Brain (organoid and tissue), 16 donors: ENCODE measurements at places on chromosomes 5 and 9.

GRCh38 chr5:63049935-63050334 is 471.3 kb downstream of the LRRC70 start:
- DNase-seq = no peak

DNA sequence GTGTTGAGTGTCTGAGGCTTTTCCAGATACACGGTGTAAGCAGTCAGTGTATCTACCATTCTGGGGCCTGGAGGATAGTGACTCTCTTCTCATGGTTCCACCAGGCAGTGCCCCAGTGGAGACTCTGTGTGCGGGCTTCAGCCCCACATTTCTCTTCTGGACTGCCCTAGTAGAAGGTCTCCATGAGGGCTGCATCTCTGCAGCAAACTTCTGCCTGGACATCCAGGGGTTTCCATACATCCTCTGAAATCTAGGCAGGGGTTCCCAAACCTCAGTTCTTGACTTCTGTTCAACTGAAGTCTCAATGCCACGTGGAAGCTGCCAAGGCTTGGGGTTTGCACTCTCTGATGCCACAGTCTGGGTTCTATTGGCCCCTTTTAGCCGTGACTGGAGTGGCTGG is 256.6 kb upstream of the ITGA1 start:
- no peak for DNase-seq

GRCh38 chr9:28365728-28366127 is 792.4 kb upstream of the C9orf72 start:
- DNase-seq = no peak

- DNase-seq = no peak
These were observed 74.7 kb downstream of the ARHGAP26 start for GRCh38 chr5:142844866-142845265.

DNA sequence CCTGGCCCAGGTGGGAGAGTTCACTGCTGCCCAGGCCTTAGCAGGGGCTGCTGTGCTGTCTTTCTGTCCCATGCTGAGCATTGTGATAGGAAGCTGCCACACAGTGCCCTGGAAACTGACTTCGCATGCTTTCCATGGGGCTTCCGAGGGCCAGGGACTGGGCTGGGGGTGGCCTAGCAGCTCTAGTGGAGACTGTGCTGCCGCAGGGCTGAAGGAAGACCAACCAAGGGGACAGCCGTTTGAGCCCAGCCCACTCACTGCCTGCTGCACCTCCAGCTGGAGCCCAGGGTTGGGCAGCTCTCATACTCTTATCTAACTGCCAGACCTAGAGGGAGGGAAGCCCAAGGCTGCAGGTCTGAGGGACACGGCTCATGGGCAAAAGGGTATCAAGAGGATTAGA is 79.2 kb downstream of the RGS3 start:
- no peak for DNase-seq

- DNase-seq = peak; percentile 88
These were observed 765.3 kb upstream of the GRAMD2B start for GRCh38 chr5:125657936-125658335.

DNA sequence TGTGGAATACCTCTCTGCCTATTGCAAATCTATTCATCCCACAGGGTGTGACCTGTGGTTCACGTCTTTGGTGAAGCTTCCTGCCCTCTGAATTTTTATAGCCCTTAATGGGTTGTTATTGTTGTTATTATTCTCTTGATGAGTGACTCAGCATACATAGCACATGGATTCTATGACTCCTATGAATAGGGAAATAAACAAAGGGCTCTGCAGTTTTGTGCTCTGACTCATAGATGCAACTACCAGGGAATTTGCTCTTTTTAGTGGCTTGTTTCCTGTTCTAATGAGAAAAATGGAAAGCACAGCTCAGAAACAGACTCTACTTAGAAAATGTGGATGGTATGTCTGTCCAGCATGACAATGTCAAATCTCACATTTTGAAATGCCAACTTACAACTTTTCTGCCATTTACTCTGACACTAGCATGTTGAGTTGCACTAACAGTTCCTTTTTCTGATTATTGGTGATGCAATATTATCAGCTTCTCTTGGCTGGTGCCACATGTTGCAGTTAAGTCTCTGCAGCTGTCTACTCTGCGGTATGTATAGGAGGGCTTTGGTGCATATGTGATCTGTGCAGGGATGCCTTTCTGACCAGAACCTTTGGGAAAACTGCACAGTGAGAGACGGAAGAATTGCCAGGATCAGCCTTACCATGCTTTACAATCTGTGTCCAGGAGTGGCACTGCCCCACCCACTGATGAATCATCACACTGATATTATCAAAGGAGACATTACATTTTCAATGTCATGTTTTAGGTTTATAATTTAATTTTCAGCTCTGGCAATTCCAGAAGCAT is 996.4 kb upstream of the WWC1 start:
- no peak for DNase-seq

DNA sequence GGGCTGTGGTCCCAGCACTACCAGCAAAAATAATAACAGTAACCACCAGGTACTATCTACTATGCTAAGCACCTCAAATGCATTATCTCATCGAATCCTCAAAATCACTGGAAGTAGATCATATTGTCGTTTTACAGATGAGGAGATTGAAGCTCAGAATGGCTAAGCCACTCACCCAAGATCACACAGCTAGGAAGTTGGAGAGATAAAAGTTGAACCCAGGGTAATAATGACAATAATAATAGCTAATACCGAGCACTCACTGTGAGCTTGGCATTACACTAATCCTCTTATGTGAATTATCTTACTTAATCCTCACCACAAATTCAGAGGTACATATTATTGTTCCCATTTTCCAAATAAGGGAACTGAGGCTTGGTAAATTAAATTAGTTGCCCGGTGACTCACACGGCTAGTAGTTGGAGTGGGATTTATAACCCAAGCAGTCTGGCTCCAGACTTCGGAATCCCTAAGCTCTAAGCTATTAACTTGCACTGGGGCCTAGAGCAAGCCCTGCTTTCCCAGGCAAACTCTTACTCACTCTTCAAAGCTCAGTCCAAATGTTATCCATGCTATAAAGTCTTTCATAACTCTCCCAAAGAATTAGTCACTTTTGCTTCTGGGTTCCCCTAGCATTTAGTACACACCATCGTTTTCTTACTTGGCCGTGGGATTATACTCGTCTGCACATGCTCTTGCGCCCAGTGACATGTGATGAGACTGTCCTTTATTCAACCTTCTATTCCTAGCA is 3.8 kb downstream of the ARSI start:
- no peak for DNase-seq

DNA sequence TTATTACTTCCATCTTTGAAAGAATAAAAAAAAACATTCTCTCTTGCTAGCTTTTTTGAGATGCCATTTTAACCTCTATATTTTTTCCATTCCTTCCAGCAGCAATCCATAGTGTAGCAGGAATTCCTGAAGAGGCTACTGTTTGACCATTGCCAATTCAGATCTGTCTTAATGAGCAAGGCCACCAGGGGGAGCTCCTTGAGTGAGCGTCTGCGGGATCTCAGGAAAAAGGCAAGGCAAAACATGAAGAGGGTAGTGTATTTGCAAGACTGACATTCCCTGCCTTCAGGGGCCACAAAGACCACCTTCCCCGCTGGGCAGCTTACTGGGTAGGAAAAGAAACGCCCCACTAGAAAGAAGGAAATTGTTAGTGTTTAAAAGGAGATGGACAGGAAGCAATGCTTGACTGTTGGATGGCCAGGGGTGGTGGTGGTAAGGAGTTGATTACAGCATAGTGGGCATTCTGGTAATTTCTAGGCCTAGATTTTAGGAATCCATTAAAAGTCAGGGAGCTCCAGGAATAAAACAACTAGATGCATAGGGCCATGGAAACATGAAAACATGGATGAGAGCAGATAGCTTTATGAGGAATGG is 206.6 kb upstream of the HAPLN1 start:
- peak; percentile 65 for DNase-seq

DNA sequence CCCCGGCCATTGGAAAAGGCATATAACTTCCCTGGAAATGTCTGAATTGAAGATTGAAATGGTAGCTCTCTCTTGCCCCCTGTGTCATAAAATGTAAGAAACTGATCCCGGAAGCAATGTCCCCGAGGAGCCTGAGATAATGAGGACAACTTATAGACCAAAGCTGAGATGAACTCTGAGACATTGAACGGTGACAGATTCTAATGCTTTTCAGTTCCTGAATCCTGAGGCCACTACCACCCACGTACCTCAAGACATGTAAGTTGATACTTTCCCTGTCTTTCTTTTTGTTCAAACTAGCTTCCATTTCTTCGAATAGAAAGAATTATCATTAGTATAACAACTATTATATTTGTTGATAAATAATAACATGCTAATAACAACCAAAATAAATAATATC is 51.0 kb downstream of the KIF4B start:
- DNase-seq = no peak

- no peak for DNase-seq
These were observed 665 bp downstream of the TCF7 start for GRCh38 chr5:134114886-134115805.

DNA sequence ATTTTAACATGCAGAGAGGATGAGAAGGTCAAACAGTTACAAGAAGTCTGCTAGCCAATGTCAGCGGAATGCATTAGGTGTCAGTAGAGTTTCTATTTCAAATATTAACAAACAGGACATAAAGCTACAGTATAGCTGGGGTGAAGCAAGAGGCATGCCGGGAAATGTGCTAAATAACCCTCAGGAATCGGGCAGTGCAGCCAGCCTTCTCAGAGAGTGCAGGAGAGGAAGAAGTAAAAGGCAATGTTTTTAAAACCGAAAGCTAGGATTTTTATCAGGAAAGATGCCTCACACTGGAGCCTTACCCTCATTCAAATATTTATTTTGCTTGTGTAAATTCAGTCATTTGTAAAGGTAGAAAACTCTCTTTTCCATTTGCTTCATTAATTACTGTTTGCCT is 59.1 kb upstream of the SH3GL2 start:
- DNase-seq = no peak

GRCh38 chr5:39440192-39440957 is 15.6 kb upstream of the DAB2 start:
- no peak for DNase-seq

DNA sequence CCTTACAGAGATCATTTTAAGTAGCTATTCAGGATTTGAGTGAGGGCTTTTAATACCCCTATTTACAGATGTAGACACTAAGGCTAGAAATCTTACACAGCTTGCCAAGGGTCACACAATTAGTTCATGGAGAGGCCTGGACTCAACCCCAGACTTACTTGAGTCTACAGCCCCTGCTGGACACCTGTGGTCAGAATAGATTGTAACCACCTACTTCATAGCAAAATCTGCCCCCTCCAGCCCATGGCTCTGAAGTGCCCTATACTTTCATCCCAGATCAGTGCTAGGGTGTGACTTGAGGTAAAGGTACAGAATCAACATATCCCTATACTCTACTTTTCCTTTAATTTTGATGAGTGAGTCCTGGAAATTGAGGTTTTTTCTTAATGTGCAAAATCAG is 291.3 kb downstream of the ADGRV1 start:
- DNase-seq = no peak

- DNase-seq = peak; percentile 63
These were observed 98.7 kb downstream of the C5orf15 start for GRCh38 chr5:133869519-133870335.

DNA sequence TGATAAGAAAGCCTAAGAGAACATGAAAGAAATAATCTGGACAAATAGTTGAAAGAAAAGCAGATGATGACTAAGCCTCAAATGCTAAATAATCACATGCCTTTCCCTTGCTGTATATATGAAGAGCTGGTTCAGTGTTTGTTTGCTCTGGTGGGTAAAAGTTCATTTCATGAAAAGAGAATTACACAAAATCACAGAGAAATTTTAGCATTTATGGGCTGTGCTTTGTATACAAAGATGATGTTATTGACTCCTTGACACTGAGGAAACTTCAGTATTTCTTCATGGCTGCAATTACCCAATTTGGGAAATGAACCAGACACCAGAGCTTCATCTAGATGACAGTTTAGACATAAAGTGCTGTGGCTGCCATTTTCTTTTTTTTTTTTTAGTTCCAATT is 527.2 kb downstream of the NR2F1-AS1 start:
- no peak for DNase-seq

- DNase-seq = no peak
These were observed 17.1 kb upstream of the SPOUT1 start for GRCh38 chr9:128846680-128847030.

- DNase-seq = no peak
These were observed at the start of gene HAVCR1 for GRCh38 chr5:157059093-157059539. Gene HAVCR1 (minus strand): TSS chr5:157059116. CDS start chr5:157057943, 1,173 bp downstream.

DNA sequence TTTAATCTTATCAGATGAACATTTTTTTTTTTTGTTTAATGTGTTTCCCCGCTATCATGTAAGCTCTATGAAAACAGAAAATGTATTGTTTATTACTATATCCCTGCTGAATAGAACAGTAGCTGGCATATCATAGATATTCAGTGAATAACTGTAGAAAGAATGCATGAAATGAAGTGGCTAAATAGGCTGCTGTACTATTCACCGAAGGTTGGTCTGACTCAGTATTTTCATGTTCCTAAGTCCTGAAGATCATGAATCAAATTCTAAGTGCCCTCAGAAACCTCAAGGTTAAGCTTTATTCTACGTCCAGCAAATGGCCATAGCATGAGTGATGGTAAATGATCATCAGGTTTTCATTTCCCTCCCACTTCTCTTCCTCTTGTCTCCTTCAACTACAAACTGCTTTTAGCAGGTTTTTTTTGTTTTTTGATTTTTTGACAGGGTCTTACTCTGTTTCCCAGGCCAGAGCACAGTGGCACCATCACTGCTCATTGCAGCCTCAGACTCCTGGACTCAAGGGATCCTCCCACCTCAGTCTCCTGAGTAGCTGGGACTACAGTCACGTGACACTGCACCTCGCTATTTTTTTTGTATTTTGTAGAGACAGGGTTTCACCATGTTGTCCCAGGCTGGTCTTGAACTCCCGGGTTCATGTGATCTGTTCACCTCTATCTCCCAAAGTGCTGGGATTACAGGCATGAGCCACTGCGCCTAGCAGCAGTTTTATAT is 19.1 kb upstream of the ZFAND5 start:
- no peak for DNase-seq

- no peak for DNase-seq
These were observed 115.6 kb upstream of the CPEB4 start for GRCh38 chr5:173772384-173773059.

DNA sequence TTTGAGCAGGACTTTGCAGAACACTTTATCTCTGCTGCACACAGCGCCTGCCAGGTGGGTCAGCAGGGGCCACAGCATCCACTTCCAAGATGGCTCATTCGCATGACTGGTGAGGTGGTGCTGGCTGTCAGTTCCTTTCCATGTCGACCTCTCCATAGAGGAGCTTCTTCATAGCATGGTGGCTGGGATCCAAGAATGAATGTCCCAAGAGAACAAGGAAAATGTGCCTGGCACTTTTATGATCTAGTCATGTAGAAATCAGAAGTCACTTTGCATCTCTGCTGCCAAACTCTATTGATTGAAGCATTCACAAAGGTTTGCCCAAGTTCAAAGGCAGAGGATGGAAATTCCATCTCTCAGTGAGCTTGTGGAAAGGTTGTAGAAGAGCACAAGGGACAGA is 85.0 kb downstream of the GALNT10 start:
- DNase-seq = no peak

DNA sequence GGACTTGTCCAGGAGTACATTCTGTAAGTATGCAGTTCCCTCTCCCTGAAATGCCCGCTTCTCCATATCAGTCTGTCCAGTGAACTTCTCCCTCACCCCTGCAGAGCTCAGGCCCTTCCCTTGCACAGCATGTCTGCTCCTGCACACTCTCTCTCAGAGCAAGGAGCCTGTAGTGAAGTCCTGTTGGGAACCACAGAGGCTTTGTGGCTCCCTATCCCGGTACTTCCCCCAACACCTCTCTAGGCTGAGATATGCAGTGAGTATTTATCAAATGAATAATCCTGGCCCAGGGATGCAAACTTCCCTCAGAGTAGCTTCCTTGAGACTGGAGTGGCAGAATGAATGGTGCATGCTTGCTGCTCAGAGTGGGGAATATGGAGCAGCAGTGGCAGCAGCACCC is 48.8 kb downstream of the POC5 start:
- DNase-seq = no peak

GRCh38 chr9:109224751-109225150 is 57.7 kb upstream of the FRRS1L start:
- peak; percentile 39 for DNase-seq
